Right ventricle myocardium superior (tissue), 1 donor: ENCODE measurements at places on chromosomes 7 and 10. TPM values are rescaled to one million over a fixed set of nuclear protein-coding genes. Genes with fewer than 3 reads are reported as not detected.

ZNF804B gene
- total RNA-seq = not detected

GBX1 gene
- total RNA-seq = 2.7 TPM

MYO3A gene
- total RNA-seq = not detected

NACAD gene
- 4.7 TPM for total RNA-seq

DNA sequence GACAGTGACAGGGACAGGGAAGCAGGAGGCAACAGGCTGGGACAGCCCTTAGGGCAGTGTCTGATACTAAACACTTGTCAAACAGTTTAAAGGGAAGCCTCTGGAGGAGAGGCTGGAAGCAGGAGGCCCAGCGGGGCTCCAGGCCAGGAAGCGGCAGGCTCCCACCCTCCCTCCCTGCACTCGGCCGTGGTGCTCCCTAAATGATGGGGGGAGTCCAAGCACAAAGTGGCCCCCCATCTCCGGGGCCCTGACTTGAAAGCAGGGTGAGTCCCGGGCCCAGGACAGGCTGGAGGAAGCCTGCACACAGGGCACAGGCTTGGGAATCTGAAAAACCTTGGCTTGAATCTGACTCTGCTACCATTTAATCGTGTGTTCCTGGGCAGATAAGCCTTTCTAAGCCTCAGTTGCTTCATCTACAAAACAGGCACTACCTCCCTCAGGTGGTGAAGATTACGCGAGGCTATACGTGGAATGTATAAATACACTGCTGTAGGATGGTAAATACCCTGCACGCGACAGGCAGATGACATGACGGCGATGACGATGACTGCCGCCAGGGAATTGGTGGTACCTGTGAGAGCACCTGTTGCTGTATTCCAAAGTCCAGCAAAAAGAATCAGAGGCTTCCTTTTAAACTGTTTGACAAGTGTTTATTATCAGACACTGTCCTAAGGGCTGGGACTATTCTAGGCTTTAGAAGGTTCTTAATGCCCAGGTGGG, 34.1 kb downstream of the GBX1 start:
- peak; percentile 24 for DNase-seq

DNA sequence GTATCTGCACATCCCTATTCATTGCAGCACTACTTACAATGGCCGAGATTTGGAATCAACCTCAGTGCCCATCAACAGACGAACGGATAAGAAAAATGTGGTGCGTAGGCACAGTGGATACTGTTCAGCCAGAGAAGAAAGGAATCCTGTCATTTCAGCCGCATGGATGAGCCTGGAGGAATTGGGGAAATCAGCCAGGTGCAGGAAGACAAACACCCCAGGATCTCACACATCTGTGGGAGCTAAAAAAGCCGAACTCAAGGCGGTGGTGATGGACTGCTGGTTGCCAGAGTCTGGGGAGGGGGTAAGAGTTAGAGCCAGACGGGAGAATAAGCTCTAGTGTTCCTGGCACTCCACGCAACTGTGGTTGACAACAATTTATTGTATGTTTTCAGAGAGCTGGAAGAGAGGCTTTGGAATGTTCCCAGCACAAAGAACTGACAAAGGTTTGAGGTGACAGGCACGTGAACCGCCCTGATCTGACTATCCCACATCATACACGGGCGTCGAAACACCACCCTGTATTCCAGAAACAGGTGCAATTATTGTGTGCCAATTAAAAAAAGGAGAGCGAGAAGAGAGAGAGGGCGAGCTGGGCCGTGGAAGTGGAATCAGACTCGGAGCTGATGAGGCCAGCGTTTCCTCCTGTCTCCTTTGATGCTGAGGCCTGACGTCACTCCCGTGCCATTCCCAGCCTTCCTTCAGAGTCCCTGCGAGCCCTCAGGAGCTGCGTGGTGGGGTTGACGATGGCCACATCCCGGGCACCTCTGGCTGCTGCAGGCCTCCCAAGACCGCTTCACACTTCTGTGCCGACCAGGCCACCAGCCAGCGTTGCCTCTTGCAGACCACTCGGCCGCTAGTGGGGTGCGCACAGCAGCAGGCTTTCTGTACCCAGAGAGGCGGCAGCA, 189.5 kb downstream of the DNAJB6 start:
- no peak for DNase-seq

GRCh38 chr10:11105676-11106004, 88.0 kb downstream of the CELF2 start:
- DNase-seq = no peak

- DNase-seq = no peak
Observed at GRCh38 chr7:97022491-97023306, 1.9 kb downstream of the DLX5 start.

DNA sequence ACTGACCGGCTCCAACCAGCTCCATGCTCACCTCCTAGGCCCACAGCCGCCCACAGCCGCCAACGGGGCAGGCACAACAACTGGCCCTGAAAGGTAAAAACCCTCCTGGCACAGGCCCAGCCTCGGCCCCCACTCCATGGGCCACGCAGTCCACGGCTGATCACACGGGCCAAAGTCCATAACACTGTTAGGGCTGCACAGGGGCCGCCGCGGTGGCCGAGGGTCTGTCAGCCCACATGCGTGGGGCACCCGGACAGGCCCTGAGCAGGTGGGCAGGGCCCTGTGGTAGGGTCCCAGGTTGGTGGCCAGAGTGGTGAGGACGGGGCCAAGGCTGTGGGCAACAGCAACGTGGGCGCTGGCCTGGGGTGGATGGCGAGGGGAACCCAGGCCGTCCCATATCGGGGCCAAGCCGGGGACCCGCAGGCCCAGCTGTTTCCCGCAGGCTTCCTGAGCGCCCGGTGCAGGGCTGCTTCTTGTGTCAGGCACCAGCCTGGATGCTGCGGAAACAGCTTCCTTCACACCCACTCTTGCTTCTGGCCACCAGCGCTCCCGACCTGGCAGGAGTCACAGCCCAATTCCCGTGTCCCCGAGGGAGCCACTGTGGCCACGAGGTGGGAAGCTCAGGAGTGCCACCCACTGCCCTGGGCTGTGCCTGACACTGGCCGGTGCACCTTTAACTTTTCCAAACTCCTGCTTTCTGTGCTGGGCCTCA, 29.2 kb downstream of the CYP2W1 start:
- no peak for DNase-seq

DNA sequence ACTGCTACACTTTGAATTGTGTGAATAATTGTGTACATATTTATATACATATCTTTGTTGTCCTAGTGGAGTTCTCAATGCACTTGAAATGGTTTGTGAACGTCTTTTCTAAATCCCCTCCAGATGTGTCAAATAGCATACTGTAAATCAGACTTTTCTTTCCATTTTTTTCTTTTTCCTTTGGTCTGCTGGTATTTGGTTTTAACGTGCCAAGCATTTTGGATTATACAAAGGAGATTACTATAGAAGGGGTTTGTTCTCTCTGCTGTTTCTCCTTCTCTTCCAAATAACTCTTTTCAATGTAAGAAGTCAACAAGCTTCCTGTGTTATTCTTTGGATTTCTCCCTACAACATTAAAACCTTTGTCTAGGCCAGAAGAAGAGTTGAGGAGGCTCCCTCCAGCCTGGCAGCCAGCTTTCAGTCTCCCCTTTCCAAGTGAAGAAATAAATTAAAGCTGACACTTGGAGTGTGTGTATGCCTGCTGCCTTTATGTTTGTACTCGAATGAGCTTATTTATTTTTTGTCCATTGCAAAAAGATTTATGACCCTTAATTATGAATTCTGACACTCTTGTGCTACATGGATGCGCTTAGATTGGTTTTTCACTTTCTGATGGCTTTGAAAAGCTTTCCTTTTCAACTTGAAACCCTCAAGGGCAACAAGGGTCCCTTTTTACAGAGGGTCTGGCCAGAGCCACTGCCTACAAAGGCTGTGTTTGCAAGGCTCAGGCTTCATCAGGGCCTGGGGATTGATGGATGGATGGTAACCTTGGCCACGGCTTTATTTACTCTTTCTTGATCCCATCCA, 107.8 kb downstream of the RAB18 start:
- DNase-seq = no peak

GRCh38 chr10:74810087-74810486, 16.3 kb upstream of the KAT6B start:
- no peak for DNase-seq

DNA sequence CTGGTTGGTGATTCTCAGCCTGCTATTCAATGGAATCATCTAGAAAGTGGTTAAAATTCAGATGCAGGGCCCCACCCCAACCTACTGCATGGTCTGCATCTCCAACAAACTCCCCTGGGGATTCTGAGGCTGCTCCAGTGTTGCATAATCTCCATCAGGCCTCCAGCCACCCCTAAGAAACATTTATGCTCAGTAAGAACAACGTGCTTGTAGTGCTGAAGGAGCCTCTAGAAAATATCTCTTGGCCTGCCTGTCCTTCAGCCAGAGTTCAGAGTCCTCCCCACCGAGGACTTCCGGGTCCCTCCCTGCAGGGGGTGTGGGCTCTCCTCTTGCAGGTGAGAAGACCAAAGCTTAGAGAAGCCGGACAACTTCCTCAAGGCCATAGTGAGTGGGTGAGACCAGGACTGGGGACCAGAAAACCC, 159.8 kb downstream of the SH3PXD2A start:
- no peak for DNase-seq

- DNase-seq = no peak
Observed at GRCh38 chr7:22331704-22332103, 25.2 kb downstream of the RAPGEF5 start.

DNA sequence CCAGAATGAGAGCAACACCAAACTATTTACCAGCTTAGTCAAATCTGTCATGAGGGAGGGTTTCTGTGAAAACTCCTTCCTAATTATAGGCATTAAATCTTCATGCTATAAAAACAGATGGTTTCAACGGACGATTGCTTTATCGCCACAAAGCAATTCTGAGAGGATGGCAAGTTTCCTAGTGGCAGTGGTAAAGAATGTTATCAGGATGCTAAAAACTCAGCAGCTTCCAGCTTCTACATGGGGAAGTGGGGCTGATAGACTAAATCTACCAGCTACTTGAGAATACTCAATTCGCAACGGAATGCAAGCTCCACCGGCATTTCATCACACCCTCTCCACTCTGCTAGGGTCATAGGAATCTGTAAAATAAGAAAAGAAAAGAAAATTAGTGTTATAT, 41.8 kb downstream of the JCAD start:
- no peak for DNase-seq

GRCh38 chr7:130500463-130500862, 8.6 kb downstream of the MEST start:
- DNase-seq = no peak
